ENCODE measurements at places on chromosomes 6 and 20.

DNA sequence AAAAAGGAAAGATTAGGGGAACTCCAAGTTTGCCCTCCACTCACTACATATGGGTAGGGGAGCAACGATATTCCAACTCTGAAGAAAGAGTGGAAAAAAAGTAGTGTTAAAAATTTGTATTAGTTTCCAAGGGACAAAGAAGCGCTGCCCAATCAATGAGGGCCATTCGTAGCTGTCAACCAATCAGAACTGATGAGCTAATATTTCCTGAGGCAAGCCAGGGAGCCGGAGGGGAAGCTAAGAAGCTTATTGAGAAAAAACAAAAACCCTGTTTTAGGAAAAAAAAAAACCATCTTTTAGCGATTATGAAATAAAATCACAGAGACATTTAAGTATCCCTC is 59.5 kb downstream of the TRIM38 start:
- no peak for DNase-seq

DNA sequence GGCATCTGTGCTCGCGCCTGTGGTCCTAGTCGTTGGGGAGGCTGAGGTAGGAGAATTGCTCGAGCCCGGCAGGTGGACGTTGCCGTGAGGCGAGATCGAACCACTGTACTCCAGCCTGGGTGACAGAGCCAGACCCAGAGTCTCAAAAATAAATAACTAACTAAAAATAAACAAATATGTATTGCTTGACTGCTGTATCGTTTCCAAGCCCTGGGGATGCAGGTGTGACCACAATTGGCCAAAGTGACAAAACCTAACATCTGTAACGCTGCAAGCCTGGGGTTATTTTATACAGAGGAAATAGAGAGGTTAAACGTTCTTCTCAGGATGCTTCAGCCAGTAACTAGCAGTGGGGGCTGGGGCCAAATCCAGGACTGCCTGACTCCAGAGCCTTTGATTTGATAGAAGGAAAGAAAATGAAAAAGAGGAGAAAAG is 1.9 kb upstream of the SRSF3 start:
- no peak for DNase-seq

- DNase-seq = no peak
These were observed 12.7 kb downstream of the PBOV1 start for GRCh38 chr6:138205437-138206094.

GRCh38 chr20:15924556-15924955 is 648.7 kb downstream of the KIF16B start:
- DNase-seq = no peak

DNA sequence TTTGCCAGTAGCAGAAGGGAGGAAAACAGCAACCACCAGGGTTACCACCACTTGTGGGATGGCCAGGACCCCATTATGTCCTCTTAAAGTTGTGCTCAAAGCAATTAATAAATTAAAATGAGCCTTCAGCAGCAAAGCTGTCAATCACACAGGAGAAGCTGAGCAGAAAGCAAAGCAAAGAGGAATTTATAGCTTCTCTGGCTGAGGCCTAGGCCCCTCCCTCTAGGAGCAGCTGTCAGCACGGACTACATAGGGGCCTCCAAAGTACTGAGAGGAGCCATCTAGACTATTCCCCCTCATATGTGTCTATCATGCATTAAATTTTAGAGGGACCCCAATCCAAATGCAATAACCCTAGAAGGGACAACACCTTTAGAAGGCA is 6.4 kb downstream of the CCND3 start:
- DNase-seq = no peak

DNA sequence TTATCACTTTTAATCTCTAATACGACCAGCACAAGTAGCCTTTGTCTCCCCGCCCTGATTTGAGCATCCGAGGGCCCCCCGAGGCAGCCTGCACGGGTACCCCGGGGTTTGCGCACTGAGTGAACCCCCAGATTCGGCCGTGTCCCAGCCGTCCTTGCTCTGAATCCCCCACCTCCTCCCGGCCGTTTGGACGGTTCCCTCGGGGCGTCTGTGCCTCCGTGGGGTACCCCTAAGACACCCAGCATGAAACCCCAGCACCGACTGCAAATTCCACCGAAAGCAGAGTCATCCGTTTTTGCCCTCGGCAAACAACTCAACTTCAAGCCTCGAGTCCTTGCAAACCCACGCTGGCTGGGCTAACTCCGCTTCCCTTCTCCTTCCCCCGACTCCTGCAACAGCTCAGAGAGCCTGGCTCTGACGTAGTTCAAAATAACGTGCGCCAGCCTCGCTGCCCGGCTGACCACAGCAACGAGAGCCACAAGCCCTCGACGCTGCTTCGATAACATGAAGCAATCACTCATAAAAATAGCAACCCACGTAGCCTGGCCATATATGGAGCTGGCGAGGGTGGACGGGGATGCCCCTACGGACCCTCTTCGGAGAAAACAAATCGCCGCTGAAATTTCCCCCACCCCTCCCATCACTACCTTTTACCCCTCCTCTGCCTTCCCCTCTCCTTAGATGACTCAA is 764 bp upstream of the SNAP25 start:
- no peak for DNase-seq

DNA sequence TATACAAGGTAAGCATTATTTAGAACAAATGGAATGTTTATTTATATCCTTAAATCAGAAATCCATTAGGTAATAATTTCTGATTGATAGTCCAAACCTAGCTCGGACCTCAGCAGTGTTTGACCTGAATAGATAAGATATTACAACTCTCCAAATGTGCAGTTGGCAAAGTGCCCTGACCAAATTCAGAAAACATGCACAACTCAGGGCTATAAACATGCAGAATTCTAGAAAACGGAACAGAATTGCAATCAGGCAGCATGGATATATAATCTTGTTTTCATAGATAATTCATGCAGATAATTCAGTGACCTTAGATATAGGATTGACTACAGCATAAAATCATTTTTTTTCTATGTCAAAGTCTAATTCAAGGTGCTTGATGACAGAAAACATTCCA is 626.6 kb upstream of the CITED2 start:
- no peak for DNase-seq
